AG04449 (cell line): ENCODE measurements at places on chromosomes 11 and 22.
A peak's percentile ranks its signal among the peaks of the same experiment; 100 is the strongest.

DNA sequence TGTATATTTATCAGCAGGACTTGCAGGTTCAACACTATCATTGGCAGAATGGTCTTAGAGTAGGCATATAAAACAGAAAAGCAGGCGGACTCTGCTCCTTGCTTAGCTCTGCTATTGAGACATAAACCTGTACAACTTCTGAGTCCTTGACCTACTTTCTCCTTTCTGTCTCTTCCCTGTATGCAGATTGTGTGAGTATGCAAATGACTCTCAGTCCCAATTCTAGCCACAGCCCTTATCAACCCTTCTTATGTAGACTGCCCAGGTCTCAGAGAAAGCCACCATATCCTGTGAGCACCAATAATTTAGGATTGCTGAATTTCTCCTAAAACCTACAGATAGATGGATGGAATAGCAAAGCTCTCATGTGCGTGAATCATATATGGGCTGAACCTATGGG lies 367.6 kb upstream of the DDI1 start:
- no peak for DNase-seq

DNA sequence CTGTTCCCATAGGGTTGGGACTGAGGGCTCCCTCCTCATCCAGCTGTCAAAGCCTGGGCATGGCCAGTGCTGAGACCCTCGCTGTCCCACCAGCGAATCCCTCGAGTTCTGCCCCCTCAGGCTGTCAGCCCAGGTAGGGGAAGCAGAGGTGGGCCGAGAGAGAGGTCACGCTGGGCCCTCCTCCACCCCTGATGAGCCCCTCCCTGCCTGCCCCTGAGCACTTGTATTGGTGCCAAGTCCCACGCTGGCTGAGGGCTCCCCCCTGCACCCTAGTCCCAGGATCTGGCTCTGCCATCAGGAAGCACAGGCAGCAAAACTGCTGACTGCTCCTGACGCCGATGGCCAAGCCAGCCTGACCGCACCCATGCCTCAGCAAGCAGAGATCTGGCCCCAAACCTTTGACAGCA lies 3.3 kb downstream of the PRR33 start:
- no peak for DNase-seq

GRCh38 chr11:77187776-77188632 lies 60.0 kb downstream of the MYO7A start:
- DNase-seq, result peak; percentile 21

DNA sequence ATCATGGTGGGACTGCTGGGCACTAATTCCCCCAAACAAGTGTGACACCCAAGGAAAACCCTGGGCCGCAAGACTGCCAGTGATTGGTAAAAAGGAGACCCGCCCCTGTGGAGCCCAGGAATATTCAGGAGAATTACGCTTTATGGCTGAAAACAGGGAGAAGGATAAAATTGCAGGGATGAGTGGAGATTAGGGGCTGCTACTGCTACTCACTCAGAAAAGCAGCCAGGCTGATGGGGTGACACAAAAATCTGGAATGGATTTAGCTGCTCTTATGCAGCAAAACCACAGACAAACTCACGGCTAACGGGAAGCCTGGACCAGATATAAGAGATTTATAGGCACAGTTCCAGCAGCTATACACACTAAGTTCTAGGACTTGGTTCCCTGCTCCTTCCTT lies 4.4 kb upstream of the FBXO3 start:
- DNase-seq, result peak; percentile 76

- DNase-seq, result no peak
Measured at GRCh38 chr11:75365711-75366181, 14.3 kb upstream of the ARRB1 start.

GRCh38 chr11:83249972-83250593 lies 36.1 kb downstream of the CCDC90B start:
- DNase-seq, result no peak

DNA sequence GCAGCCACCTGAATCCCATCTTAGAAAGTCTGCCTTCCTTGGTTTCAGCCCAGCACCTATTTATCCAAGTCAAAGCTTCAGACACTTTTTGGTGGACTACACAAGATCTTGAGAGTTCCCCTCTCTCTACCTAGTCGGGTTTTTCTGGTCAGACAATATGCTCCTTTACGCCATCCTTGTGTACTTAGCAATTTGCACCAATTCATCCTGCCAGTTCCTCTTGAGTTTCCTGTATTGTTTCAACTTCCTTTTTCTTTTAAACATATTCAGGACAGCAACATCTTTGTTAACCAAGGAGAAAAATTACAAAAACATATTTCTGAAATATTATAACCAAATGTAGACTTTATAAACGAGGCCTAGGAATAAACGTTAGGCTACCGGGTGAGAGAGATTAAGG lies 368.2 kb upstream of the CADM1 start:
- DNase-seq, result no peak
